ENCODE measurements at places on chromosomes 4 and X.

DNA sequence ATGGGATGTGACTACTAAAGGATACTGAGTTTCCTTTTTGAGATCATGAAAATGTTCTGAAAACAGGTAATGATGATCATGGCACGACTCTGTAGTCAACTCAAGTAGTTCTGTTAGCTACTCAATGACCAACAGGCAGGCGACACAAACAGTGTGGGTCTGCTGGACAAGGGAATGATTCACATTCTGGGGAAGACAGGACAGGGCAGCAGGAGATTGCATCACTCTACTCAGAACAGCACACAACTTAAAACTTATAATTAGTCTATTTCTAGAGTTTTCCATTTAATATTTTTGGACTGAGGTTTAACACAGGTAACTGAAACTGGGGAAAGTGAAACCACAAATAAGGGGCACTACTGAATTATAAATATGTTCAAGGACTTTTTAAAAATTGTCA, 365.2 kb downstream of the PRDM5 start:
- DNase-seq, result no peak

DNA sequence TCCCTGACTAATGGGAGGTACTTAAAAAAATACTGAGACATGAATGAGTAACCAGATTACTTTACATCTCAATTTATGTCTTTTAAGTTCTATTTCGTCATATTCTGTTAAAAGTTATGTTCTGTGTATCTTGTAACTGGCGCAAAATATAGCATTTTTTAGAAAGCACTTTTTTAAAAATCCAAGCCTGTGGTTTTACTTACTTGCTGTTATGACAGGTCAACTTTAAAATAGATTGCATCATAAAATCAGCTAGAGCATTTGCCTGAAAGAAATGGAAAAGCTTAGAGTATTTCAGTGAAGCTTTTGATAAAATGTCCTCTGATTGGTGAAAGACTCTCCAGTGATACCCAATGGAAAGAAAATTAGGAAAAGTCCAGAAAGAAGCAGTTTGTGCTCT, 1892.3 kb upstream of the TENM3 start:
- DNase-seq, result no peak

DNA sequence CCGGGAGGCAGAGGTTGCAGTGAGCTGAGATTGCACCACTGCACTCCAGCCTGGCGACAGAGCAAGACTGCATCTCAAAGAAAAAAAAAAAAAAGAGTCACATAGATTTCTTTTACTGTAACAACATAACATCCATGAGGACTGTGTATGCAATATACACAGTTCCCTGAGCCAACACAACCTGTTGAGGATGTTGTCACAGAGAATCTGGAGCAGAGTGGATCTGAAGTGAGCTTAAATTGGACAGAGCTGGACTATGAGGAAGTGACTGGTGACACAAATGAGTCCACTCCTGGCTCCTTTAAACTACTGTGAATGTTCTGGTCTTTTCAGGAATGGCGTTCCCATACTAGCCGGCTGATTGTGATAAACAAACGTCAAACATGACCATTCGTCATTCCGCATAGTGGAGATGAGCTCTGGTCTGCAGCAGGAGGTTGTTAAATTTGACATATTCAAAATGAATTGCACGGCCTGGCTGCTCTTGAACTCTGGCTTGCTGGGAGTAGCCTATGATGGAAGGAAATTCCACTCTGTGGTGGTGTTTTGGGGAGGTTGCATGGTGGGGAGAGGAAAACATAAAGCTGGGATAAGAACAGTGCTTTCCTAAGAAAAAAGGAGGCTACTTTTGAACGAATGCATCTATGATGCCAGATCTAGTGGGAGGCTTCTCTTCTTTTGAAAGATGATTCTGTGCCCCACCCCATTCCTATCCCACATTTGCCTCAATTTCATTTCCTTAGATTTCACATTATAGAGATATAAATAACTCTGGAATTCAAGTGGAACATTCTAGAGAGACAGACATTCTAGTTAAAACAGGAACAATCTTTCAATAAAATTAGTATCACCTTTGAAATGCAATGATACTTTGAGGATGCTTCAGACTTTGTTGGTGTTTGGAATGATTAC, 149.5 kb downstream of the SHROOM3 start:
- DNase-seq, result no peak

- no peak for DNase-seq
Measured at GRCh38 chr4:26909369-26909768, 48.7 kb downstream of the STIM2 start.

- no peak for DNase-seq
Measured at GRCh38 chr4:156956826-156957368, 14.7 kb downstream of the PDGFC start.

GRCh38 chr4:19314116-19314515, 937.6 kb upstream of the SLIT2 start:
- DNase-seq, result no peak

DNA sequence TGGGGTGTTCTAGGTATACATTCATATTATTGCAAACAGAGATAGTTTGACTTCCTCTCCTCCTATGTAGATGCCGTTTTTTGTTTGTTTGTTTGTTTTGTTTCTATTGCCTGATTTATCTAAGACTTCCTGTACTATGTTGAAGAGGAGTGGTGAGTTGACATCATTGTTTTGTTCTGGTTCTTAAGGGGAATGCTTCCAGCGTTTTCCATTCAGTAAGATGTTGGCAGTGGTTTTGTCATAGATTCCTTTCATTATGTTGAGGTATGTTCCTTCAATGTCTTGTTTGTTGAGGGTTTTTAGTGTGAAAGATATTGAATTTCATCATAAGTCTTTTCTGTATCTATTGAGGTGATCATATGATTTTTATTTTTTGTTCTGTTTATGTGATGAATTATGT, 401.6 kb upstream of the EPHA5 start:
- DNase-seq, result no peak

- DNase-seq, result no peak
Measured at GRCh38 chr4:101366331-101366730, 19.0 kb upstream of the PPP3CA start.

DNA sequence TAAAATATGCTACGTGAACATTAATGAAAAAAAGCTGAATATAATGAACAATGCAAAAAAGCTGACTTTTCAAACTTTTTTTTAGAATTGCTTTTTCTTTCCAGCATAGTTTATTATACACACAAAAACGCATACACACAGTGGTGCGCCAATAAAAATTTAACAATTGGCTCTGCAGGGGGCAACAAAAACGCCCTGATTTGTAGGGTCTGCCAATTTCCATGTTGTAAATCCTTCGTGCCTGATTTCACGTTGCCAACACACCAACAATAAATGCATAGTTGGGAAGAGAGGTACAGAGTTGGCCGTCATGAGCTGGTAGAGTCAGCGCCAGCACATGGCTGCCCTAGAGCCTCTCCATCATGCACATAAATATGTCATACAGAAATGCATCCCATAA, 333.1 kb downstream of the MAPK10 start:
- no peak for DNase-seq

DNA sequence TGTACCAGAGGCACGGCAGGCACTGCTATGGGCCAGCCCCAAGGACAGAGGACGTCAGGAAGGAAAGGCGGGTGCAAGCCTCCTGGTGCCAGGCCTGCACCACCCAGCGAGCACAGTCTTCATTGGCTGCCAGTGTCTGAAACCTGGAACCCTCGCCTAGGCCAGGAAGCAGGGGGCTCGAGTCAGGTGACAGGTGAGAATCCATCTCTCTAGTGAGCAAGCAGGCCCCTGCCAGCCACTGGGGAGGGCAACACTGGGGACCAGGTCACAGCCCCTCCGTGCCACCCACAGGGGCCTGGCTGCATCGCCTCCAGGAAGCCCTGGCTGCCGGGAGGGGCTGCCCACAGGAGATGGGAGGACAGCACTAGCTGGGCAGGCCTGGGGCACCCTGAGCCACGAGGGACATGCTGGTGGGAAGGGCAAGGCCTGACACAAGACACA, 6.9 kb upstream of the HAUS3 start:
- no peak for DNase-seq

DNA sequence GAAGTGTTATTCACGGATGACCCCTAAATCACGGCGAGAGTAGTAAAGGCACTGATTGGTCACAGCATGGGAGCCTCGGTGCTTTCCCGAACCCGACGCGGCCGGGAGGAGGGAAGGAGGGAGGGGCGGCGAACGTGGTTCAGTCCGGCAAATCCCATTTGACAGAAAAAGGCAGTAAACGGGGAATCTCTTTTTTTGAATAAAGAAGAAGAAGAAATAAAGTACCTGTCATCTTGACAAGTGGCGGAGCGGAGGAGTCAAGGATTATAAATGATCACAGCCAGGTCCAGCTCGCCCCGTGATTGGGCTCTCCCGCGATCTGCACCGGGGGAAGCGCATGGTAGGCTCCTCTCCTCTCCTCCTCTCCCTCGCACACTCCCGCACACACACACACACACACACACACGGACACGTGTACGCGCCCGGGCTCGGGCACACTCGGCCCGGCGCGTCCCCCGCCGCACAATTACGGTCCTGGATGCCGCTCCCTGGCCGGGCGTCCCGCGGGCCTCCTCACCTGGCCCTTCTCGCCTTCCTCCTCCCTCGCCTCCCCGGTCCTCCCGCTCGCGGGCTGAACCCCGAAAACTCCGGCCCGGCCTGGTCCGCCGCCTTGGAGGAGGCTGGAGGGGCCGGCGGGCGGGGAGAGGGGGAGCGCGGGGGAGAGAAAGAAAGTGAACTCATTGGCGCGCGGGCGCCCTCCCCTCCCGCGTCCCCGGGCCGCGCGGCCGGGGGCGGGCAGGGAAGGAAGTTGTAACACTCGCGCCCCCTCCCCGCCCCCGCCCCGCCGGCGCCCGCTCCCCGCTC, 99.2 kb upstream of the TENM3 start:
- DNase-seq, result no peak

- DNase-seq, result no peak
Measured at GRCh38 chr4:3762753-3763549, 3.2 kb upstream of the ADRA2C start.

- no peak for DNase-seq
Measured at GRCh38 chr4:10671799-10672198, 12.8 kb downstream of the CLNK start.

- DNase-seq, result no peak
Measured at GRCh38 chr4:160159457-160159856, 1056.6 kb downstream of the RAPGEF2 start.

DNA sequence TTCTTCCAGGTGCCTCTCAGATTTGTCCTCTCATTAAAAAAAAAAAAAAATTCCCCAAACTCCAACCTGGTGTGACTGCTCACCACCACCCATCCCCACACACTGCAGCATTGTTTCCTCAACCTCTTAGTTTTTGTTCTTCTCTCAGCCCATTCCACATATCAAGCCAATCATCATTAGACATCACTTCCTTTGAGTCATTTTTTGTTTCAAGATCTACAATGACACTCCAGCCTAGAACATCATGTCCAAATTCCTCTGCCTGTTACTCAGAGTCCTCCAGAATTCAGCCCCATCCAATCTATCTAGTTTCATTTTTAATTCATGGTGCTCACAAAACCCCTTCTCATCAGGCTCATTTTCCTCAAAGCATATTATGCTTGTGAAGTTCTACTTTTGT, 262.5 kb upstream of the TEX13A start:
- DNase-seq, result no peak

GRCh38 chrX:78532363-78532762, 126.8 kb downstream of the RTL3 start:
- DNase-seq, result no peak

- DNase-seq, result no peak
Measured at GRCh38 chrX:6861456-6861855, 286.1 kb upstream of the STS start.

GRCh38 chr4:89836897-89837384, at the start of gene SNCA:
TSS of gene SNCA (minus strand) at chr4:89837161. CDS start at chr4:89835667, 1,494 bp downstream.
- DNase-seq, result no peak

GRCh38 chr4:7557456-7557855, 122.7 kb upstream of the PSAPL1 start:
- DNase-seq, result no peak

DNA sequence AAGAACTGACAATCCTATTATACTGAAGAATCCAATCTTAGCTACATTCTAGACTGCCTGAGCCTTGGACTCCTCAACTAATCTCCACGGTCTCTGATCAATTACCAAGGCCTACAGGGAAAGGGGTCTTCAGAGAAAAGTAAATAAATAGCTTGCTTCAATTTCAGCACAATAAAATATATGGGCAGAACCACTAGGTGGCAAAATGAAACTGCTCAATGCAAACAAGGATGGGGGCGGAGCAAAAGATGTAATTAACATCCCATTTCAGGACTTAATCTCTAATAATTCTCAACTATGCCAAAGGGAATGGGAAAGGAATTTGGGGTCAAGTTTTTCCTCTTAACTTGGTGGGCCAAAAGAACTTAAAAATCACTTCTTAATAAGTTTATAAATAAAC, 78.4 kb upstream of the MAP3K15 start:
- no peak for DNase-seq

- no peak for DNase-seq
Measured at GRCh38 chrX:133897593-133898163, 87.7 kb downstream of the GPC3 start.

GRCh38 chrX:129798888-129799287, 19.1 kb downstream of the SASH3 start:
- DNase-seq, result no peak

DNA sequence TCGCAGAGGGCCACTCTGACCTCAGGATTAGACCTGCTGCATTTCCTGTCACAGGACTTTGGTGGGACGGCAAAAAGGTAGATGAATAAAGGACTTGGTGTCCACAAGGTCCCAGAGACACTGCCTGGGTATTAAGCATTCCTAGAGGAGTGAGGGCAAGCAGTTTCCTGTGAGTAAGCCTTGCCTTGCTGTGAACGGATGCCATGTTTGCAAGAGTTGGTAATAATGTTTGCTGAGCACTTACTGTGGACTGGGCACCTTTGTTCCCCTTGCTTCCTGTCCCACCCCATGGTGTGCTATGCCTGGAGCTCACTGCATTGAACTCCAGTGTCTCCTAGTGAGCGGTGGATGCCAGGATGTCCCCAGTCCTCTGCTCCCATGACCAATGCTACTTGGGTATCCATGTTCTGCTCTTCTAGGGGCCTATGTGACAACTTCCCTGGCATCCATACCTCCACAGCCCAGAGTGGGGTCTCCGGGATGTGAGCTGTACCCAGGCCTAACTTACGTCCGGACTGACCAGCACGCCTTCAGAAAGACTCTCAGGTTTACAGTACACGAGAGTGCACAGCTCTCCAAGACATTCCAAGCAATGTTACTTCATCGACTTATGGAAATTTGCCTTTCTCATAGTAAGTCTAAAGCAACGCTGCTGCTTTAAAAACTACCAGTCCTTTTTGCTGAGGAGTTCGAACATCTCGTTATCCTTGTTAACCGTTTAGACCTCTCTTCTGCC, 95.5 kb upstream of the MSX1 start:
- no peak for DNase-seq

Data from stimulated activated CD4-positive, alpha-beta T cell treated with anti-CD3 and anti-CD28 coated beads, TNF-alpha, amount 100 ng/mL, for 4 hours (primary cell).